ENCODE measurements at places on chromosomes 6 and 20. TPM values are rescaled to one million over a fixed set of nuclear protein-coding genes. Genes with fewer than 3 reads are reported as not detected.

Gene RAMACL
- 0.52 TPM for polyA plus RNA-seq

GRCh38 chr6:159610881-159611280, 82.2 kb downstream of the SOD2 start:
- DNase-seq: no peak

DNA sequence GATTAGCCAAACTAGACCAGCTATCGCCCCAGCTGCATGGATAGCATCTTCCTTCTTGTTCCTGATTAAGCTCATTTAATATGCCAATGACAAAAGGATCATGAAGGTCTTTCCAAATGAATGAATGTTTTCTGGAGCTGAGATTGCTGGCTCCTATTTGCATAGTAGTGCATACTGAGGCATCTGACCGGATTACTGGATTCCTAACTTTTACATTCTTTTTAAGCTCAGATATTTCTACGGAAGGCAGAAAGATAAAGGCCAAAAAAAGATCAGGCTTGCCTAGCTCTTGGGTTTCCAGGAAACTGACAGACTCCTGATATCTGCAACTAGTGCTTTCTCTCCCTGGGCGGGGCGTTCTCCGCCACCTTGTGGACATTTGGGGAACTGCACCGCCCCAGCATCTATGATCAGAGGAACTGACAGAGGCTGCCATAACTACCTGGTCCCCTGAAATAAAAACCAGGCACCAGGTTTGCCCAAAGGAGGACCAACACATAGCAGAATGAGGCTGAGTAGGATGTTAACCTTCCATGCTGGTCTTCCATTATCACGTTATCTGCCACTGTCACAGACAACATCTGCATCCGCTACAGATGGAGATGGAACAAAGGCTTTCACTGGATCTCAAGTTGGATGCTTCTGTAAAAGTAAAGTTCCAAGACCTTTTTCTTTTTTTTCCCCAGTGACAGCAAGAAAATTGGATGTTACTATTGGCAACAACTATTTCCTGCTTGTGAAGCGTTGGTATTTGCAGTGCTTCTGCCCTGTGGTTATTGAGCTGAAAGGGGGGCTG, 33.2 kb downstream of the NT5E start:
- DNase-seq: peak; percentile 72

DNA sequence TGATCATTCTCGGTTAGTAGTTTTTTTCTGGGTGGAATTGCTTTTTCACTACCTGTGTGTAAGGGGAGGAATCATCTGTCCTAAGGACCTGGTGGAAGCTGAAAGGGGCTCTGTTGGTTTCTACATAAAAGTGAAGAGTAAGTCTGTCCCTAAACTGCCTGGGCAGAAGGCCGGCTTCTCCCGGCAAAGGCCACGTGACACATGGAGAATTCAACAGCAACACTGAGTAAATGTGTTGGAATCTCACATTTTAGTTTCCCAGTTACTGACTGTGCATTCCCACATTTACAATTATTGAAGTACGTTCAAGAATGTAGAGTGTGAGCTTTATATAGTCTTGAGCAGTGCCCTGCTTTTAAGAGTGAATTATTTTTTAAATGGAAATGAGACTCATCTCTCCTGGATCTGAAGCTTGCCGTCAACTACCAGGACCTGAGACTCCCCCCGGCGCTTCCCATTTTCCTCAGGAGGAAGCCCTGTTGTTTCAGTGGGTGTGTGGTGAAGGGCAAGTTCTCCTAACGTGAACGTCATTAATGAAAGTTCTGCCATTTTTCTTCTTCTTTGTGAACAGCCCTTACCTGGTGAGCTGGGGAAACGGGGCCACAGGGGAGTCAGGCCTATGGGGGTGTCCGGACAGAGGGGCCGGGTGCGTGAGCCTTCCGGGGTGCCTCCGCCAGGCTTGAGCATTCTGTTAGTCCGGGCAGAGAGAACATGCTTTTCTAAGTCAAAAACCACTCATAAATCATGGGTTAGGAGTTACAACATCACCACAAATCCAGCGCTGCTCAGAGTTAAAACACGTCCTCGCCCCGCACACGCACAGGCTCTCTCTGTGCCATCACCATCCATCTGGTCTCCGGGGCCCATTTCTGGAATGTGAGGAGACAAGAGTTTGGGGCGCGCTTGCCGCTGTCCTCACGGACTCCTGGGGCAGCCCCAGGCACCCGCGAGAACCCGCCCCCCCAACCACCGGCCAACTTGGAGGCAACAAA, 56.6 kb upstream of the SMOC2 start:
- no peak for DNase-seq

GRCh38 chr6:31614075-31614619, 887 bp upstream of the AIF1 start:
- no peak for DNase-seq

- DNase-seq: peak; percentile 48
These were observed 5.4 kb upstream of the DUSP22 start for GRCh38 chr6:286681-287488.

DNA sequence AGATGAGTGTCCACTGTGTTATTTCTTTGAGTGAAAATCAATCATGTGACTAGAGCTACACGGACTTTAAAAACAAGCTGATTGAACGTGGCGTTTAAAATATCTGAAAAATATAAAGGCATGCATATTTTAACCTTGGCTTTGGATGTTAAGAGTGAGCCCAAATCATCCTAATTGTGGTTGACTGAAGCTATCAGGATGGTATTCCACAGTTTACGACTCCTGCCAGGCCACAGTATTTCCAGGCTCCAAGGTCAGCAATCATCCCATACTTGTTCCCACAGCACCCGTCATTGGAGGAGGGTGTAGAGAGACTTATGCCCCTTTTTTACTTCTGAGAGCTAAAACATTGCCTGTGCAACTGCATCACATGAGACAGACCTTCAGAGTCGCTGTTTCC, 43.2 kb upstream of the TMX4 start:
- no peak for DNase-seq

DNA sequence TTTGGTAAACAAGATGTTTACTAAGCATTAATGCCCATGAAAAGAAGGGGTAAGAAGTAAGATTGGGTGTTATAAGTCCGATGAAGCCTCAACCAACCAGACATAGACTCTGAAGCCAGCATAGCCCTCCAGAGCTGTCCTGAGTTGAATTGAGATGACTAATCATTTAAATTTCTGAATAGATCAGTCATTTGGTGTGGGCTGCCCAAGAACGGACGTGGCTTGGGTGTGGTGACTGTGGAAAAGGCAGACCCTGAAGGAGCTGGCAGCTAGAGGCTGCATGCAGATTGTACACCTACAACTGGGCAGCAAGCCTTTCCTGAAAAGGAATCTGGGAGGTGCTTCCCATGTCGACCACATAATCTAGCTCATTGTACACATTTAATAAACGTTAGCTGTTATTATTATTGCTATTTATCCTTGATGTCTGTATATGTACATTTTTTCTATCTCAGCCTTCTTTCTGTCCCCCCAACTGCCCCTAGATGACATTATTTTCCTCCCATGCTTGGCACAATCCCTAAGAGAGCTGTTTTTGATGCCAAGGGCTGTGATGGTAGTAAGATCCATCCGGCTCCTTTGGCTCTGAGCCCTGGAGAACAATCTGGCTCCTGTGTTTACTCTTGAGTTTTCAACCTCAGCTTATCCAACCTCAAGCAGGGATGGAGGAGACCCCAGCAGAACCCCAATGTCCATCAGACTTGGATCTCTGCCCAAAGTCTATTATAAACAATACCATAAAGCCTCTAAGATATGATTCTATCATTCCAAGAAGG, 57.6 kb upstream of the JAG1 start:
- DNase-seq: no peak

DNA sequence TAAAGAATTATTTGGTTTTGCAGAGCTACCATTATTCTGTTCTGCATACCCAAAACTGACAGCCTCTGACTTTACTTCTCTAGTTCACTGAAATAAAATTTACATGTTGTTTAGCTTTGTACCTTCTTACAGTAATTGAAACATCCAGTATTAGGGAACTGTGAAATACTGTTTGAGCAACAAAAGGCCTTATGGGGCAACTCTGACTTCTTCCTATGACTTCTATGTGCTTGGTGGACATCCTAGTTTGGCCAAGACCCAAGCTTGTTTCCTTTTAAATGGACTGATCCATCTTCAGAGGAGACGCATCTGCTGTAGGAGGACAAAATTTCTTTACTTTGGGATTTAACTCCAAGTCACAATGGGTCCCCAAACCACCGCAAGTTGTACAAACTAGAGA, 44.7 kb downstream of the NR2E1 start:
- DNase-seq: no peak

GRCh38 chr6:46243754-46244153, 73.0 kb upstream of the ENPP5 start:
- no peak for DNase-seq

- peak; percentile 77 for DNase-seq
These were observed 2.7 kb downstream of the C20orf204 start for GRCh38 chr20:64038565-64039292.
